ENCODE measurements at places on chromosomes 5 and 9. TPM values are rescaled to one million over a fixed set of nuclear protein-coding genes. Genes with fewer than 3 reads are reported as not detected.

DNA sequence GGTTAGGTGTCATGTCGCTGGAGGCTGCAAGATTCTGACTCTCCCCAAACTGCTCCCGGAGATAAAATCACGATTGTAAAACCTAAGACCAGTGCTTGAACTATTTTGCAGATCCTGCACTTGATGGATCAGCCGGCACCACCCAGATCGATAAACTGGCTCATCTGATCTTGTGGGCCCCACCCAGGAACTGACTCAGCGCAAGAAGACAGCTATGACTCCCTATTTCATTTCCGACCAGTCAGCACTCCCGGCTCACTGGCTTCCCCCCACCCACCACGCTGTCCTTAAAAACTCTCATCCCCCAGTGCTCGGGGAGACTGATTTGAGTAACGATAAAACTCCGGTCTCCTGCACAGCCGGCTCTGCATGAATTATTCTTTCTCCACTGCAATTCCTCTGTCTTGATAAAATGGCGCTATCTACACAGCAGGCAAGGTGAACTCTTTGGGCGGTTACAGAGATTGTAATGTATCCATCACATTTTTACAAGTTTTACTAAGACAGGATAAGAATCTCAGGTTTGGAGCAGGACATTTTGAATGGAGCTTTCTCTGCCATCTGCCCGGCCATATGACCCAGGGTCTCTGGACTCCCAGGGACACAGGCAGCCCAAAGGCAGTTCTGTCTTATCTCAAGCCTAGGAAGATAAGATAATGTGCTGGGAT is 10.6 kb upstream of the PPP1R26 start:
- no peak for DNase-seq

The GKAP1 gene
- 11.5 TPM for total RNA-seq

The SLC25A51 gene
- total RNA-seq = 24.2 TPM

DNA sequence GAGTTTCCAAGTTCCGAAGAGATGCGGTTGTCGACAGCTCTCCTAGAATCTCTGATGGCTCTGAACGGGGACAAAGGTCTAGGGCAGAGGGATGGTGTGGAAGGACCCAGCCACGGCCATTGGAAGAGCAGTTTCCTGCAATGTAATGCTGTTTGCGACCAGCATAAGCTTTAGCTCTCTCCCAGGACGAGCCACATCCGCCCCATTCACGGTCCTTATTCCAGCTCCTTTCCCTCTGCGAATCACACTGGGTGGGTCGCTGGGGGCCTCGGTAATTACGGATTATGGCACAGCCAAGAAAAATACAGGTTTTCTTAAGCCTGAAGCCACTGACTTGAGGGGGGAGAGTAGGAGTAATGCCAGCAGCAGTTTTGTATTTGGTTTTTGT is 22.7 kb downstream of the ANXA2R start:
- DNase-seq = peak; percentile 74

DNA sequence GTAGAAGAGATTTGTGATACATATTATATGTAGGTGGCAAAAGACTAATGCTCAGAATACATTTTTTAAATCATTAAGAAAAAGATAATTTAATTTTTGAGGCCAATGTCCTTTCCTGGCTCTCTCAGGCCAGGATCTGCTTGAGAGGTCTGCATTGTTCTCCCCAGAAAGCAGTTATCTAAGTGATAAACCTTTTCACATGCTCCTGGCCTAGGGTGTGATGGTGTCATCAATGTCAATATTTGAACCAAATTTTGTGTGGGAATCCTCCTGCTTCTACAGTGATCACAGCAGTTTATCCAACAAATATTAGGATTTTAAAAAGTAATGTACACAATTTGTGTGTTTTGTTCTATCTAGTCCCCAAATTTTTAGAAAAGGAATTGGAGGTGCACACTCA is 166.6 kb downstream of the DIRAS2 start:
- DNase-seq = no peak

DNA sequence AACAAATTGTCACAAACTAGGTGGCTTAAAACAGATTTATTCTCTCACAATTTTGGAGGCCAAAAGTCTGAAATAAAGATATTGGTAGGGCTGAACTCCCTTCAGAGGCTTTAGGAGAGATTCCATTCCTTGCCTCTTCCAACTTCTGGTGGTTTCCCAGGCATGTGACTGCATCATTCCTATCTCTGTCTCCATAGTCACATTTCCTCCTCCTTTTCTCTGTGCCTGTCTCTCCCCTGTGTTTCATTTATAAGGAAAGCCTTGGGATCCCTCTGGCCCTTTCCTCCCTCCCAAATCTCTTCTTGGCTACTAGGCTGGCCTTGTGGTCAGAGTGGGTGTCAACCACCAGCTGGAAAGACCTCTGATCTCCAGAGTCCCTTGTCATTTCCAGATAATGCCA is 78.2 kb downstream of the SNX18 start:
- DNase-seq = no peak

DNA sequence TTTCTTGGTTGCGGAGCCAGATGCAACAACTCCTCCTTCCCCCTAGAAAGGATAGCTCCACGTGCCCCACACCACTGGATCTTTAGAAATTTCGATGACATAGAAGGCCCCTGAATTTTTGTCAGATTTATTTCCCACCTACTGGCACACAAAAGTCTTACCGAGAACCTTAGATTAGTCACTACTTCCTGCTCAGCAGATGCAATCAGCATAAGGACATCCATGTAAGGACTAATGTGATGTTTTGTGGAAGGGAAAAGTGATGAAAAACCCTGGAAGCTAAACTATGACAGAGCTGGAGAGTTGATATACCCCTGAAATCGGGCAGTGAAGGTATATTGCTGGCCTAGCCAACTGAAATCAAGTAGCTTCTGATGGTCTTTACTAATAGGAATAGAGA is 125.5 kb upstream of the NFIL3 start:
- DNase-seq = no peak

Data from sciatic nerve (tissue), 2 donors.